CD4-positive, alpha-beta T cell treated with Interleukin-15 for 4 hours (primary cell): ENCODE measurements at places on chromosomes 2 and 18.

DNA sequence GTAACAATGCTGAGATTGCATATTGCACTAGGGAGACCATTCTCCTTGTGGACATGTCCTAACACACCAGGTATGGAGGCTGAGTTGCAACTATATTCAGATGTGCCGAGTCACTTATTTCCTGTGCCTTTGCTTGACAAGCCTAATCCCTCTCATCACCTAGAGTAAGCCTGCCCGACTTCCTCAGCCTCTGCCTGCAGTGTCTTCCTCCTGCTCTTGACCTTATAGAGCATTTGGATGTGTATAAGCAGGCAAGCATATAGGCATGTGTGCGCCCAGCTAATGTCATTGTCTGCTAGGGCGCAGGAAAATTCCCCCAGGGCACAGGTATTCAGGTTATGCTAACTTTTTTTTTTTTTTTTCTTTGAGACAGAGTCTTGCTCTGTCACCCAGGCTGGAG, 316.9 kb downstream of the CDH2 start:
- no peak for DNase-seq

DNA sequence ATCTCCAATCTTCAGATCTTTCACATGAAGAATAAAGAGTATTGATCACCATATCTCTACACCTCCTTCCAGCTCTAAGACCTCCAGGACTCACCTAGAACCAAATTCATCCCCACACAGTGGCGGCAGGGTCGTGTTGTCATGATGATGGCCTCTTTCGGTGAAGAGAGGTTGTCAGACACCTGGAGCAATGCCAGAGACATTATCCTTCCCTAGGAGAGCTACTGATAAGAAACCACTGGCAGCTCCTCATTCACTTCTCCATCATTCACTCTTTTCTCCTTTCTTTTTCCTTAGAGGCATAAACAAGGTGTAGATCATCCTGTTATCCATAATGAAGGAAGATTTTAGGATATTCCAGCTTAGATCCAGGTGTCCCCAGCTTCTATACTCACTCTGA, 197.9 kb upstream of the TNP1 start:
- DNase-seq, result no peak

GRCh38 chr2:240615820-240616547, 9.3 kb upstream of the GPR35 start:
- no peak for DNase-seq

GRCh38 chr18:76521417-76522121, 26.5 kb upstream of the ZNF516 start:
- DNase-seq, result no peak

DNA sequence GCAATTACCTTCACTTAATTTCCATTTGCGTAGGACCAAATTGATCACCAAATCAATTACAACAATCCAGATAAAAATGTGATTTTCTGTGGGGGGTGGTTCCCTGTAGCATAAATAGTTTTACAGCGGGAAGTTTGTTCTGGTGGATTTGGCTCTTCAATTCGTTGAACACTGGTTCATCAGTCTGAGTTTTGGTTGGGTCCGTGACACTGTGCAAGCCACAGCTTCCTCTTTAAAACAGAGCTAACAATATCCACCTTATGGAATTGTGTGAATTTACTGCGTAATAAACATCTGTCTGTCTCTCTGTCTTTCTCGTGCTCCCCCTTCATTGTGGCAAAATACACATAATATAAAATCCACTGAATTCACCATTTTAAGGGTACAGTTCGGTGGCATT, 310.8 kb downstream of the TGIF1 start:
- no peak for DNase-seq

GRCh38 chr18:24014986-24015638, 558 bp downstream of the TTC39C start:
- peak; percentile 39 for DNase-seq

GRCh38 chr2:138713504-138713903, 66.7 kb downstream of the NXPH2 start:
- no peak for DNase-seq

GRCh38 chr2:64336171-64336570, 117.8 kb upstream of the LGALSL start:
- no peak for DNase-seq

DNA sequence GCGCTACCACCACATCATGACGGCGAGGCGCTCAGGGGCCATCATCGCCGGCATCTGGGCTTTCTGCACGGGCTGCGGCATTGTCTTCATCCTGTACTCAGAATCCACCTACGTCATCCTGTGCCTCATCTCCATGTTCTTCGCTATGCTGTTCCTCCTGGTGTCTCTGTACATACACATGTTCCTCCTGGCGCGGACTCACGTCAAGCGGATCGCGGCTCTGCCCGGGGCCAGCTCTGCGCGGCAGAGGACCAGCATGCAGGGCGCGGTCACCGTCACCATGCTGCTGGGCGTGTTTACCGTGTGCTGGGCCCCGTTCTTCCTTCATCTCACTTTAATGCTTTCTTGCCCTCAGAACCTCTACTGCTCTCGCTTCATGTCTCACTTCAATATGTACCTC, 2.3 kb downstream of the MC5R start:
- DNase-seq, result no peak

DNA sequence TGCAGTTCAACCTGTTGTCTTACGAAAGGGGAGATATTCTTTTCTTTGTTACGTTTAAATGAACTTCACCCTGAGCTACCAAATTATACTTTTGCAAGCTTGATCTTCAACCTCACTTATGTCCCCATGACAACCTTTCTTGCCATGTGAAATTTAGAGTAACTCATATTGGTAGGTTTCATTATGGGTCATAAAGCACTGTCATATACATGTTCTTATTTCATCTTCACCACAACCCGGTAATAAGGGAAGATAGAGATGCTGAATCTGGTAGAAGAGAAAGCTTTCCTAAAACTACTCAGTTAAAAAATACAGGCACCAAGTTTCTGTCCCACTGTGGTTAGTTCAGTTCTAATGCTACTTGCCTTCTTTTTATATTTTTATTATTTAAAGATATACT, 208.5 kb upstream of the NRP2 start:
- no peak for DNase-seq

DNA sequence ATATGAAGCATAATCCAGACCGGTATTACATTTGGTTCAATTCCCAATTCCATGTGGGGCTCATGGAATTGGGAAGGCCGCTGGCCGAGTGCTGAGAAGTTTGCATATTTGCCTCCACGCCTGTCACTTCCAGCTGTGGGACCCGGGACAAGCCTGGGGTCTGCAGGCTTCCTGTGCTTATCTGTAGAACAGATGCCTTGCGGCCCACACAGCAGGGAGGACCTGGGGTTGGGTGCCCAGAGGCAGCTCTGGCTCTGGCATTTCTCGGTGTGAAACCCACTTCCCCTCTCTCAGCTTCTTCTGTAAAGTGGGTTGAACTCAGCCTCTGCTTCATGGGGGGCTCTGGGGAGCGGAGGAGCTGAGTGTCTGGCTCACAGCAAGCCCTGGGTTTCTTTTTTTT, 97.9 kb downstream of the SH3BP4 start:
- no peak for DNase-seq

DNA sequence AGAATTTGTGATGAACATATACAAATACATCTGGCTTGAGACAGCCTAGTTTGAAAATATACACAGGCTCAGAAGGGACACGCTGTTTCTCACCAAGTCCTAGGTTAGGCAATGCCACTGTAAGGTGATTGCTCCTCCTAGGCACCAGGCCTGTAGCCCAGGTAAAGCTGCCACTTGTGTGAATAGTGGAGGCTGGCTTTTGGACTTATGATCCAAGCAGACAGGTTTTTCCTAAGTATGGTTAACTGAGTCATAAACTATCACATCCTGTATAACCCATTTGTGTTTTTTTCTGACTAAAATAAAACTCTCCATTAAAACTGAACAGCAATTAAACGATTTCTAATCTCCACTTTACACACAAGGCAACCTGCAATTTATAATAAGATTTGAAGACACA, 81.0 kb downstream of the SEMA4F start:
- no peak for DNase-seq

DNA sequence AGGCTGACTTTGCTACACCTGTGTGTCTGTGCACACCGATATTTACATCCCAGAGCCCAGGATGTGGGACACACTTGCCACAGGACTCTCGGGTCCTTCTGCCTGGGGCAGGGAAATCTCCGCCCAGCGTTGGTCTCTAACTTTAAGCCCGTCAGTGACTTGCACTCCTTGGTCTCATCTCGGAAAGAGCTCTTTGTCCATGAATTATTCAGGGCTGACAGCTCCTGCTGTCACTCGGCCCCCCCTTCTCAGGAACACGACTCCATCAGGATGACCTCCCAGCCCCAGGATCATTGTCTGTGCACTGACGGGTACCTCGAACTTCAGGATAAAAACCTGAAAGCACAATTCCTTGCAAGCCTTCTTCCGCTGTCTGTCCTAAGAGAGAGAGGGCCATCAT, 26.6 kb downstream of the PLB1 start:
- DNase-seq, result no peak

- DNase-seq, result no peak
Measured at GRCh38 chr18:54261894-54262293, 7.4 kb upstream of the POLI start.

GRCh38 chr2:20624884-20625485, 25.9 kb downstream of the HS1BP3 start:
- DNase-seq, result no peak

DNA sequence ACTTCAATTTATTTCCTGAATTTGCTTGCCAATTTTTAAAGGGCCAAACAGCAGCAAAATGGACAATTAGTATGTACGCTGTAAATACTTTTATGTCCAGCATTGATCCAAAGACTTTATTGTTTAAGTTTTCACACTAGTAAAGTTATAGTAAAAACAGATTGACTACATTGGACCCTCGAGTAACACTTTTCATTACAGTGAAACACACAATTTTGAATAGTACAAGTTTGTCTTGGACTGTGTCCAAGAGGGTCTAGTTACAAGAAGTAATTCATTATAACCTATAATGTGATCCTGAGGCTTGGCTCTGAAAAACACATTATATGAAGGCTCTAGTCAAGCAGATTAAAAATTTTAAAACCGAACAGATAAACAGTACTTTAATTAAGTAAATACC, 11.4 kb upstream of the RBBP8 start:
- DNase-seq, result no peak

DNA sequence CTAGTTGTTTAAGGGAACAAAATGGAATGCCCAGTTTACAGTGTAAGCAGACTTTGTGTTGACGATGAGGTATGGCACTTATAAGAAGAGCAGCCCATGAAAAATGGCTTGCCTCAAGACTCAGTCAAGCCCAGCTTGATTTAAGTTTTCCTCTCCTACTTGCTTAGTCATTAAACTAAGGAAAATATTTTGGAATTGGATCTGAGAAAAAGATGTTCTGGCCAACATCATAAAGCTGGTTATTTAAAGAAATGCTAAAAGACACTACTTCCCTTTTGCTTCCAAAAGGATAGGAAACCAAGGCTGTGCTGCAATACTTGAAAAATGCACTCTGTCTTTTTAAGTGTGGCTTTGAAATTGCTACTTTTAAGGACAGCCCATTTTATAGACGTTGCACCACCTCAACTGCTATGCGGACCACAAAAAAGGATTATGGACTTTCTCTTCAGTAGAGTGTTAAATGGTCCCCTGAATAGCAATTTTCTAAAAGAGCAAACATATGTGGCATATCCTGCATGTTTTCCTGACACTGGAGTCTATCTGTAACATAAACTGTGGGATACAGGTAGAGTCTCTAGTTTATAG, 32.1 kb downstream of the CCDC141 start:
- no peak for DNase-seq

- no peak for DNase-seq
Measured at GRCh38 chr2:71824436-71824835, 323.2 kb downstream of the CYP26B1 start.

GRCh38 chr2:240591784-240592183, 5.2 kb downstream of the CAPN10 start:
- DNase-seq, result no peak

- DNase-seq, result no peak
Measured at GRCh38 chr2:201574766-201575165, 68.5 kb downstream of the TMEM237 start.

DNA sequence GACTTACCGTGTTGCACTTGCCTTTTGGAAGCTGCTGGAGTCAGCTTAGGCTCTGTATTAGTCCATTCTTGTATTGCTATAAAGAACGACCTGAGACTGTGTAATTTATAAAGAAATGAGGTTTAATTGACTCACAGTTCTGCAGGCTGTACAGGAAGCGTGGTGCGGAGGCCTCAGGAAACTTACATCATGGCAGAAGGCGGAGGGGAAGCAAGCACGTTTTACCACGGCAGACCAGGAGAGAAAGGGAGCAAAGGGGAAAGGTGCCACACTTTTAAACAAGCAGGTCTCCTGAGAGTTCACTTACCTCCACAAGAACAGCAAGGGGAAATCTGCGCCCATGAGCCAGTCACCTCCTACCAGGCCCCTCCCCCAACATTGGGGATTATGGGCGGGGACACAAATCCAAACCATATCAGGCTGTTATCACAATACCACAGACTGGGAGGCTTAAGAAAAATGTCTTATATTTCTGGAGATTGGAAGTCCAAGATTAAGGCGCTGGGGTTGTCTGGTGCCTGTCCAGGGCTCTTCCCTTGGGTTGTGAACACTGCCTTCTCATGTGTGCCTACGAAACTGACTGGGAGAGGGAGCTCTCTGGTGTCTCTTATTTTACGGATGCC, 3.6 kb upstream of the D2HGDH start:
- no peak for DNase-seq

DNA sequence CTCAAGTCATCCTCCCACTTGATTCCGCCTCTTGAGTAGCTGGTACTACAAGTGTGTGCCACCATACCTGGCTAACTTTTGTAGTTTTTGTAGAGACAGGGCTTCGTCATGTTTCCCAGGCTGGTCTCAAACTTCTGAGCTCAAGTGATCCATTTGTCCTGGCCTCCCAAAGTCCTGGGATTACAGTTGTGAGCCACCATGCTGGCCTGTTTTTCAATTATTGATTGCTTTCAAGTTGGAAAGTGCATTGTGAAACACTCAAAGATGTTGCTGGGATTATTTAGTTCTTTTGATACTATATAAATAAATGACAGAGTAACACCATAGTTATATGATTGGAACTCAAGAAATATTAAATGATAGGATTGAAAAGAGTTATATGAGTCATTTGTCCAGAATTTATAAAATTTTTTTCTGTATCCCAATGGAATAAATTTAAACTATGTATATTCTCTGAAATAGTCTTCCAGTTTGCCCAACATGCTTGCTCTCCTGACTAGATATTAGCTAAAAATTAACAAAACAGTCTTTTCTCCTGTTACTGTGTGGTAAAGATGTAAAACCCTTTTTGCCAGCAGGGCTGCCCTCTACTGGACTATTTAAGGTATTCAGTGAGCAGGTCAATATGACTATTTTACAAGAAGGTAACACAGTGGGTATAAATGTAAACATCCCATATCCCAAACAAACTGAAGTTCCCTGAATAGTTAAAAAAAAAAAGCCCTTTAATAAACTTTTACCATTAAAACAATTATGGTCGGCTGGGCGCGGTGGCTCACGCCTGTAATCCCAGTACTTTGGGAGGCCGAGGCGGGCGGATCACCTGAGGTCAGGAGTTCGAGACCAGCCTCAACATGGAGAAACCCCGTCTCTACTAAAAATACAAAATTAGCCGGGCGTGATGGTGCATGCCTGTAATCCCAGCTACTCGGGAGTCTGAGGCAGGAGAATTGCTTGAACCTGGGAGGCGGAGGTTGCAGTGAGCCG, 42.7 kb downstream of the ACSL3 start:
- peak; percentile 52 for DNase-seq

GRCh38 chr2:102018823-102019445, 27.2 kb downstream of the IL1R2 start:
- no peak for DNase-seq

GRCh38 chr2:238518172-238518820, 91.6 kb downstream of the ASB1 start:
- DNase-seq, result no peak
